ENCODE measurements at places on chromosomes 6 and 20. TPM values are rescaled to one million over a fixed set of nuclear protein-coding genes. Genes with fewer than 3 reads are reported as not detected.

NFYA gene
- 26.8 TPM for total RNA-seq

PLCB4 gene
- not detected for total RNA-seq

CRISP2 gene
- not detected for total RNA-seq

HSPA1L gene
- 2.7 TPM for total RNA-seq

MEI4 gene
- total RNA-seq, result not detected

Data from activated CD8-positive, alpha-beta memory T cell treated with anti-CD3 and anti-CD28 coated beads for 36 hours (primary cell).